ENCODE measurements at places on chromosomes 11 and 22.

DNA sequence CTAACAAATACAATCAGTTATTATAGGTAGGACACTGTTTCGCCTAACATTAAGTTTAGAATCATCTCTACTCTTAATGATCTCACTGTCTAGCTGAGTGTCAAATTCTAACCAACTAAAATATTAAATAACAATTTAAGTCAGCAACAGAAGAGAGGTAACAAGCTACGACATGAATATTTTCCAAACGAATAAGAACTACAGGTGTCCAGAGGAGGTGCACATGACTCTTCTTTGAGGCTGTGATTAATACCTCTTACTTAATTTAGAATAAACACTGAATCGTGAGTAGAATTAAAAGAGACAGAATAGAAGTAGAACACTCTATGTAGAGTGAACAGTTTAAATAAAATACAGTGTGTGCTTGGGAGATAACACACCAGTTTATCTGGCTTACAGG is 619.0 kb upstream of the ARHGAP42 start:
- DNase-seq = no peak

DNA sequence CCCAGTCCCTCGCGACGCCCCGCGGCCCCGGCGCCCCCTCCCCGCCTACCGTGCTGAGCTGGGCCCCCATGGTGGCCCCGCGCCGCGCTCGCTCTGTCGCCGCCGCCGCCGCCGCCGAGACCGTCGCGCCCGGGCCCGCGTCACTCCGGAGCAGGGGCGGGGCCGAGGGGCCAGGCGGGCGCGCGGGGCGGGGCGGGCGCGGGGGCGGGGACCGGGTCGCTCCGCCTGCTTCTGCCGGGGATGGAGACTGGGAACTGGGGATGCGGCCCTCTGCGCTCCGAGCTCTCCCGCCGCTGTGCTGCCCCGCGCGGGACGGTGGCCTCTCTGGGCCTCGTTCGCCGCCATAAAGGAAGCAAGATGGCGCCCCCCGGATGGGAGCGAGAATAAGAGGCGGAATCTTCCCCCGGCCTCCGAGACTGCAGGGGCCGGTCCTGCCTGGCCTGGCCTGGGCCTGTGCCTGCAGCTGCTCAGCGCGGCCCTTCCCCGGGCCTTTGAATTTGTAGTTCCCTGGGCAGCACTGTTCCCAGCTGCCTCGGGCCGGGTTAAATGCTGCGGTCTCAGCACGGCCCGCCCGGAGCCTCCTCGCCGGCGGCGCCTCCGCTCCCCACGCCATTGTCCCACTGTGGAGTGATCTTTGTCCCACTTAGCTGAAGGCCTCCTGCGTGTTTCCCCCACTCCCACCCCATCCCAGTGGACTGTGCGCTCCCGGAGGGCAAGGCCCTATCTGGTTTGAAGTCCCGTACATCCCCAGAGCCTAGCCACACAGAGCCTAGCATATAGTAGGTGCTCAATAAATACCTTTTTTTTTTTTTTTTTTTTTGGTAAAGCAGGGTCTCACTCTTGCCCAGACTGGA is at the start of gene CYB5R3:
TSS of gene CYB5R3 (minus strand) at position 147 of the 854 bp plus-strand sequence. CDS start at position 70, 77 bp downstream.
- DNase-seq = peak; percentile 43

- DNase-seq = no peak
Observed at GRCh38 chr22:18927573-18927972, 8.5 kb downstream of the PRODH start.

- peak; percentile 78 for DNase-seq
Observed at GRCh38 chr22:21102659-21103267, 57.0 kb downstream of the LRRC74B start.

DNA sequence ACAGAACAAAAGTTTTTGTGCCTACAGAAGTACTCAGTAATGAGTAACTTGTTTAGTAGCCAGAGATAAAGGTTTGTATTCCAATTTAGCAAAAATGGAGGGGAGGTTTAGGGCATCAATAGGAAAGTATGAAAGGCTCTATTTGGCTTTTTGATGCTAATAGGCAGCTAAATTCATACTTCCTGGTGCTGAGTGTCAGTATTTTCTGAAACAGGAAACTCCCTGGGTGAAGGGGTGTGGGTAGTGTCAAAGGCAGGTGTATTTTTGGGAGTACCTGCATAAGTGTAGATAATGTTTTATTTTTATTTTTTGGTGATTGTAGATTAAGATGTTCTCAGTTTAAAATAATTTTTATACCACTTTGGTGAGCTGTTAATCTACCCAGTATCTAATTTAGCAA is 29.3 kb upstream of the MMP7 start:
- DNase-seq = no peak

DNA sequence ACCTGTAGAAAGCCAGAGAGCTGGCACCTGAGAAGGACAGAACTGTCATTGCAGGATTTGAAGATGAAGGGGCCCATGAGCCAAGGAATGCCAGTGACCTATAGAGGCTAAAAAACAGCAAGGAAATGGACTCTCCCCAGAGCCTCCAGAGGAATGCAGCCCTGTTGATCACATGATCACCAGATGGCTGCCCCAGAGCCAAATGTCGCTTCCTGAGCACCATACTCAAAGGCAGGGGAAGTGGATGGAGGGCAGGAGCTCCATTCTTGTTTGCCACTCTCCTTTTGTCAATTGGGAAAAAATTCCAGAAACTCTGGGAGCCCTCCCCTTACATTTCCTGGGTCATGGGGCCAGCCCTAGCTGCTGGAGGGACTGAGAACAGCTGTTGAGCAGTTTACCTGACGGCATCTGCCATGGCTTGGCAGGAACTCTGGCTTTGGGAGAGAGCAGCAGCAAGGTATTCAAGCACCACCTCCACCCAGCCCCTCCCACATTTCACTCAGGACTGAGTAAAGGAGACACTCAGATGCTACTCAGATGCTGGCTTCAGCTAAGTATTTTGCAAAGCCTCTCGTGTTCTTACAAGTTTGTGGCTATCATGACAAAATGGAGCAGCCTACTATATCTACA is 46.9 kb downstream of the DKK3 start:
- no peak for DNase-seq

DNA sequence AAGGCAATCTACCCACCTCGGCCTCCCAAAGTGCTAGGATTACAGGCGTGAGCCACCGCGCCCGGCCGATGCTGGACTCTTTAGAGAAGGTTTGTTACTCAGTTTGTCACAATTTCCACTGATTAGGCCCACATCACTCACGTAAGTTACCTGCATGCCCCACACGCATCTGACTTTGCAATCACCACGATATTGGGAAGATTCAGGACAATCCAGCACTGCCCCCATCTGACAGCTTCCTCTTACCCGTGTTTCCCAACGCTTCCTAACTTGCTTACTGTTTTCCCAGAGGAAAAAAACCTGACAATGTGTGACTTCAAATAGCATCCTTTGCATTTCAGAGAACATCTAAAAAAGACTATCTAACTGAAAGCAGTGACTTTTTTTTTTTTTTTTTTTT is 21.8 kb upstream of the EIF3M start:
- DNase-seq = no peak

DNA sequence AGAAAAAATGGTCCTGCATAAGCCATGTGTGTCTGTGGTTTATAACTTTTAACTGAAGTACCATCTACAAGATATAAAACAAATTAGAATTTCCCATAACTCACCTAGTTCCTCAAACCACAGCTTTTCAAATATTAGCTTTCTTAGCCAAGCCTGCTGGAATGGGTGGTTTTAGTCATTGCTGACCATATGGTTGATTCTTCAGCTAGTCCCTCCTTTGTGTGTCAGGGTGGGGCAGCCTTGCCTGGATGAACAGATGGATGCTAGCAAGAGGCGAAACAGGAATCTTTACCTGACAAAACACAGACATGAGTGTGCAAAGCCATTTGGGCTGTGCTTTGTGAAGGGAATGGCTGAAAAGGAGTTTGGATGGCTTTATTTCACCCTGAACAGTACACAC is 6.9 kb upstream of the B3GNT6 start:
- no peak for DNase-seq

DNA sequence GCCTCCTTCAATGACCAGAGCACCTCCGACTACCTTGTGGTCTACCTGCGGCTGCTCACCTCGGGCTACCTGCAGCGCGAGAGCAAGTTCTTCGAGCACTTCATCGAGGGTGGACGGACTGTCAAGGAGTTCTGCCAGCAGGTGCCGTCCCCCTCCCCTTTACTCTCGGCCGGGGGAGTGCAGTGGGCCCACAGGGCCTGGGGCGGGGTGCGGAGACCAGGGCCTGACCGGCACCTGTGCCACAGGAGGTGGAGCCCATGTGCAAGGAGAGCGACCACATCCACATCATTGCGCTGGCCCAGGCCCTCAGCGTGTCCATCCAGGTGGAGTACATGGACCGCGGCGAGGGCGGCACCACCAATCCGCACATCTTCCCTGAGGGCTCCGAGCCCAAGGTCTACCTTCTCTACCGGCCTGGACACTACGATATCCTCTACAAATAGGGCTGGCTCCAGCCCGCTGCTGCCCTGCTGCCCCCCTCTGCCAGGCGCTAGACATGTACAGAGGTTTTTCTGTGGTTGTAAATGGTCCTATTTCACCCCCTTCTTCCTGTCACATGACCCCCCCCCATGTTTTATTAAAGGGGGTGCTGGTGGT is 11.0 kb downstream of the OTUB1 start:
- DNase-seq = no peak

- DNase-seq = no peak
Observed at GRCh38 chr22:44586351-44586990, 88.4 kb upstream of the RTL6 start.

GRCh38 chr11:32256466-32256865 is 165.6 kb downstream of the RCN1 start:
- no peak for DNase-seq

GRCh38 chr22:42067671-42068251 is 2.9 kb downstream of the NAGA start:
- no peak for DNase-seq

DNA sequence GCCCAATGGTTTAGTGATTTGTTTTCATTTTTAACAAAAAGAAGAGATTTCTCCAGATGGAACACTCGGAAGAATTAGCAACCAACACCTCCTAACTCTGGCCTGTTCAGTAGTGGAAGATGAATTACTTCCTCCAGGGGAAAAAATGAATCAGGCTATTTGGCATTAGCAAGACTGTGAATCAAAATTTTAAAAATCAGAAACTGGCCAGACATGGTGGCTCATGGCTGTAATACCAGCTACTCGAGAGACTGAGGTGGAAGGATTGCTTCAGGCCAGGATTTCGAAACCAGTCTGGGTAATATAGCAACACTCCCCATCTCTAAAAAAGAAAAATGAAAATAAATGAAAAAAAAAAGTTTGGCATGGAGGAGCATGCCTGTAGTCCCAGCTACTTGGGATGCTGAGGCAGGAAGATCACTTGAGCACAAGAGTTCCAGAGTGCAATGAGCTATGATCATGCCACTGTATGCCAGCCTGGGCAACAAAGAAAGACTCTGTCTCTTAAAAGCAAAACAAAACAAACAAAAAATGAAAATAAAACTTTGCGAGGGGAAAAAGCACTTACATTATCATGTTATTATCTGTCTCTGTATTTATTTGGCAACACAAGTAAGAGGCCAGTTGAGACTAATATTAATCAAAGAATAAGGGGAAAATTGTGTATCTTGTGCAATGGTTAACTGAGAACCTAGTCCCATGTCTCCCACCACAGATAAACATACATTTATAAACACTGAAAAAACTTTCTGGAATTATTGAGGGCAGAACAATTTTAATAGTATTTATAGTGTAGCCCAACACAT is 796.3 kb upstream of the ANO3 start:
- DNase-seq = no peak

DNA sequence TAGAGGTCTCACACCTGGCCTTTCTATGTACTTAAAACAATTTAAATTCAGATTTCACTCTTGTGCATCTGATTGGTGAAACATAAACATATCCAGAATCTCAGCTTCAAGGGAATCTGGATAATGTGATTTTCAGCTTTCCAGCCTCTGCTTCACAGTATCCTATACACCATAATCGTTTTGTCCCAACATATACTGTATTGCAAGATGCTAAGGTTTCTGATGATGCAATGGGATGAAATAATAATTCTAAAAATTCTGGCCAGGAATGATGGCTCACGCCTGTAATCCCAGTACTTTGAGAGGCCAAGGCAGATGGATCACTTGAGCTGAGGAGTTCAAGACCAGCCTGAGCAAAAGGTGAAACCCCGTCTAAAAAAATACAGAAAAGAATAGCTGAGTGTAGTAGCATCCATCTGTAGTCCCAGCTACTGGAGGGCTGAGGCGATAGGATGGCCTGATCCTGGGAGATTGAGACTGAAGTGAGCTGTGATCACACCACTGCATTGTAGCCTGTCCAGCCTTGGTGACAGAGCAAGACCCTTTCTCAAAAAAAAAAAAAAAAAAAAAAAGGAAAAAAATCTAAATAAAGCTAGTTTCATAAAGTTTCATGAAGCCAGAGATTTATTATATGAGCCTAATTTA is 41.0 kb upstream of the CTSC start:
- no peak for DNase-seq

GRCh38 chr11:70669871-70670675 is 271.7 kb downstream of the CTTN start:
- no peak for DNase-seq

DNA sequence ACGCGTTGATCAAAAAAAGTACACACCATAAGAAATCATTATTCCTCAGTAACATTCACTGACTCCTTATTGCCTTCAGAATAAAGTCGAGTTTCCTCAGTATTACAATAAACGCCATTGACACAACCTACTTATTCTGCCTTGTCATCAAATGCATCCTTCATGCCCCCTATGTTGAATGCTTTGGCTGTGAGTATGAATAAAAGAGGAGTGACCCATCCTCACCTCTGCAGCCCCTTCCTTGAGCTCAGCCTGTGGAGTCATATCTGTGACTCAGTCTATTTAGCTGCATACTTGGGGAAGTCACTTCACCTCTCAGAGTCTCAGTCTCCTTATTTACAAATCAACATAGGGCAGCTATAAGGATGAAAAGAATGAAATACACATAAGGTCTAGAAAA is 65.1 kb downstream of the USP35 start:
- no peak for DNase-seq

DNA sequence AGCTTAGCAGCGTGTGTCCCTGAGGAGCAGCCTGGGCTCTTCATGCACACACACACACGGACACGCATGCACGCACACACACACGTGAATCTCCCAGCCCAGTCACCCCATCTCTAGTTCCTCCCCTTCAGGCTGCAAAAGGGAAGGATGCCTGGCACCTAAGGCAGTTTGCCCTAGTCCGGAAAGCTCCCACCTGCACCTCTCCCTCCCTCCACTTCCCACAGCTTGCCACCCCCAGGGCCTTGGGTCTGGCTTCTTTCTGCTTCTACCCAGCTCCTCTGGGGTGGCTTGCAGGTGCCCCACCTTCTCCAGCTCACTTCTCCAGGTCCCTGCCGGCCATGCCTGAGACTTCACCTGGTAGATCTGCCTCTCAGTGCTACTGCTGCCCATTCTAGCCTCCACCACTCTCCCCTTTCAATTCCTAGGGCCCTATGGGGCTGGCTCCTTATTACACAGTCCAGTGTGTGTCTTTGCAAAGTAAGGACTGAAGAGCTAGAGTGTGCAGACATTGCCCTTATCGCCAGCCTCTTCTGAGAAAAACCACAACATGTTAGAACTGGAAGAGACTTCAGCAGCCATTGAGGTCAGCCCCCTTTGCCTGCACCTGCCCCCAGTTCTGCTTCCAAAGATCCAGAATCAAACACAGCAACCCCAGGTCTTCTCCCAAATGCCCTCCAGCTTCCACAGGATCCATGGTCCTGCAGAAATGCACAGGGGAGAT is 33.5 kb upstream of the CHST1 start:
- no peak for DNase-seq

All from SHP77 treated with DMSO at 0.1 percent for 48 hours (cell line).